ENCODE measurements at places on chromosomes 1 and 21.

DNA sequence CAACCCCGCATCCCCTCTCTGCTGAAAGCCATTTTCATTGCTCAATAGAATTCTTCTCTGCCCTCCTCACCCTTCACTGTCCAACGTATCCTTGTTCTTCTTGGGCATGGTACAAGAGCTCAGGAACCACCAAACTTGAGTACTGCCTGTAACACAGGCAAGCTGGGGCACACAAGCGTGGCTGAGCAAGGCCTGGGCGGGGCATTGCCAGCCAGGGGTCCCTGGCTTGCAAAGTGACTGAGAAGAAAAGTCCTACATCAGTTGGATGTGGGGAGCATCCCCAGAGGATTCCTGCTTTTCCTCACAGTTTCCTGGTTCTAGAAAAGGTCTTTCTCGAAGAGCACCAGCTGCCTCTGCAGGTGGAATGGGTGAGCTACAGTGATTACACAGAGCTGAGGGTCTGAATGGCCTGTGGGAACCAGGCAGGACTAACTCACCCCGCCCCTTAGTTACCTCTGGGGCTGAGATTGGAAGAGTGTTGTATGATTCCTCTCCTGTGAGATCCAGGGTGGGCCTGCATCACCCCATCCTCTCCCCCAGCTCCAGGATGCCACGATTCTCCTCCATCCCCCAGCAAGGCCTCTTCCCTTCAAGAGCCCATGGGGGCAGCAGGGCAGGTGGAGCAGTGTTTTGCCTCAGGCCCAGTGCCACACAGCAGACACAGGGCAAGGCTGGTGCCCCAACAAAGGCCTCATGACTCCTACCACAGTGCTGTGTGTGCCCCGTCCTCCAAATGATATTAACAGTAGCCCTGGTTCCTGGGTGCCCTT is 121.9 kb downstream of the MATN1 start:
- DNase-seq, result no peak

DNA sequence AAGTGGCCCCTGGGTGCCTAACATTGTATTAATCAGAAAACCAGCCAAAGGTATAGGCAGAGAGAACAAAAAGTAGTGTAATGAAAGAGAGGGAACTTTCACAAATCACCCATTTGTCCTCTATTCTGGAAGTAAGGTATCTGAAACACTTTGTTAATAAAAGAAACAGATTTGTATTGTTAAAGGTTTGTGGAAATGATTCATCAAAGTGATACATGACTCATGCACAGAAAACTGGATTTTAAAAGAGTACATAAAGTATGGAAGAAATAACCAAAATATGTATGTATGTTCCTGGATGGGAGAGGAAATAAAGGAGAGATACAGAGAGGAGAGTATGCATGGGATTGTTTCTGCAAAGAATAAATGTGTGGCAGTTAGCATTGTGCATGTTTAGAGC is 126.8 kb downstream of the RGS21 start:
- DNase-seq, result no peak

DNA sequence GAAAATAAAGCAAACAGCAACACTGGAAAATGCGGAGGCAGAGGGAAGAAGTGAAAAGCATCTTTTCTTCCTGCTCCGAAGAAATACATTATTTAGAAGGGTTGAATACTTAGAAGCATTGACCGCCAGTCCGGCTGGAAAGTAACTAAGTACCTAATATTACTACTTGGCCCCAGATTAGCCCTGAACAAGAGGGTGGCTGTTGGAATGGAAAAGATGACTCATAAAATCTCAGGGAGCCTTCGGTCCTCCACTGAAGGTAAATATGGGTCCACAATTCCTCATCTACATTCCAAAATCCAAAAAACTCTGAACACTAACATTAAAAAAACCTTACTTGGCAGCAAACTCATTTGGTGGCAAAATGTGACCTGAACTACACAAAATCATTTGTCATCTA is 40.1 kb downstream of the BCAR3 start:
- DNase-seq, result no peak

- DNase-seq, result no peak
These were observed 69.0 kb downstream of the LPAR3 start for GRCh38 chr1:84823991-84824390.

GRCh38 chr1:183293241-183293640 is 107.2 kb downstream of the LAMC2 start:
- DNase-seq, result no peak

DNA sequence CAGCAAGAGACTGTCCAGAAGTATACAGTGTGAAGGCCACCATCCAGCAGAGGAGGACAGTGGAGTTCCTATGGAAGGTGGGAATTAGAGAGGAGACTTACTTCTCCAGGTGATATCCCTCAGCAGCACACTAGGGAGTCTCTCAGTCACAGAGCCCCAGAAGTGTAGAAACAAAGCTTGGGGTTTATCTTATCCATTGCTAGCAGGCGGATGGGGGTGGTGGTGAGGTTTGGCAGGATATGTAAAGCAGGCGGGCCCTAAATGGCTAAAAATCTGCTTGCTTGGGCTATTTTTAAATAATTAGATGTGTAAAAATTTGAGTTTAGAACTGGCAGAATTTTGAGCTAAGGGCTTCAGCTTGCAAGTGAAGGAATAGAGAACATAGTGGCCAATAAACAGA is 50.1 kb upstream of the RGS18 start:
- DNase-seq, result no peak

GRCh38 chr1:214332946-214333798 is 52.2 kb downstream of the SMYD2 start:
- peak; percentile 39 for DNase-seq

DNA sequence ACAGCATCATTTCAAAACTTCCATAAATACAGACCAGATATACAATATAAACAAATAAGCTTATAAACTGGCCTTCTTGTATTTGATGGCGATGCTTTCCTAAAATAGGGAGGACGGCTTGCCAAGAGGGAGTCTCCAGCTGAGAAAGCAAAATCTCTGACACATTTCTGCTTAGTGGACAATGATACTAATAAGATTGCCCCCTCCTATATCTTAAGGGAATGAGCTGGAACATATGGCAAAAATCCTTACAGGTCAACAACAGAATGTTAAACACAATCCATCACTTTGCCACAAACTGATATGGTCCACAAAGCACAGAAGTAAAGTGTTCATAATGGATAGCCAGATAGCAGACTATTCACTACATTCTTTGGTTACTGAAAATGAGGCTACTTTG is 7.1 kb upstream of the GADD45A start:
- DNase-seq, result no peak

DNA sequence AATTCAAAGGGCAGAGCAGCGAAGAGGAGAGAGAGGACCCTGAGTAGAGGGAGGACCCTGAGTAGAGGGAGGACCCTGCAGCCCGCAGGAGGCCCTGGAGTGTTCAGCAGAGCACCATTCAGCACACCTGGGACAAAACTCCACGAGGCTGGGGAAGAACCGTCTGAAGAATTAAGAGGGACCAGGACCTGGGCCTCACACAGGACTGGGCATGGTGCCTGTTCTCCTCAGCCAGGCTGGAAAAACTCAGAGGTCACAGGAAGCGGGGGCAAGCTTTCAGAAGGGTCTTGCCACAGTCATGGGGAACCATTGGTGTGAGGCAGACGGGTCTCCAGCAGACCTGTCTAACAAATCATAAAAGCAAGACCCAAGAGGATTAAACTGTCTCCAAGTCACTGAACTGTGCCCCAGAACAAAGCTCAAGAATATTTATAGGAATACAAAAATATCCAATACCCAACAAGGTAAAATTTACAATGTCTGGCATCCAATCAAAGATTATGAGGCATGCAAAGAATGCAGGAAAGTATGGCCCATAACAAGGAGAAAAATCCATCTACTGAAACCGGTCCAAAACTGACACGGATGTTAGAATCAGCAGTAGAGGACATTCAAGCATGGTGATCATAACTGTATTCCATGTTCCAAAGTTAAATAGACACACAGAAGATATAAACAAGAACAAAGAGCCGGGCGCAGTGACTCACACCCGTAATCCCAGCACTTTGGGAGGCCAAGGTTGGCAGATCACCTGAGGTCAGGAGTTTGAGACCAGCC is 30.6 kb downstream of the MORN1 start:
- no peak for DNase-seq

GRCh38 chr1:210237479-210237878 is 4.9 kb downstream of the SERTAD4 start:
- DNase-seq, result no peak

- DNase-seq, result no peak
These were observed 7.0 kb downstream of the SIM2 start for GRCh38 chr21:36705679-36706481.

DNA sequence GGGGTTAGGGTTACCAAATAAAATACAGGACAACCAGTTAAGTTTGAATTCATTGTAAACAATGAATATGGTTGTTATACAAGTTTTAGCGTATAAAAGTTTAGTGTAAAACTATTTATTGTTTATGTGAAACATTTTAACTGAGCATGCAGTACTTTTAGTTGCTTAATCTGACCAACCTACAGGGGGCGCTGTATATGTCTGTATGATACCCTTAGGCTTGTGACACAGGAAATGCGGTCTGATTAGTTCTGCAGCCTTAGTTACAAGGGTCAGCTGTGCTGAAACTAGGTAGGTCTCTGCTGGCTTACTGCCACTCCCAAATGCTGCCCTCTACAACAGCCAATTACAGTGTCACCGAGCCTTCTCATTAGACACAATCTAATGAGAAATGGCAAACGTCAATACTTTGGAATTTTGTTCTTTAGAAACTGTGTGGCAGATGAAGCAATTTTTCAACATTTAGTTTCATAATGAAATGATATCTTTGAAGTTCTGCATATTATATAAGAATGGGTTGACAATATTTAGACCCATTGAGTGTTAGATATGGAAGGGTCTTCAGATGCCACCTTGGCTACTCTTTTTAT is 56.2 kb downstream of the NTNG1 start:
- DNase-seq, result no peak

DNA sequence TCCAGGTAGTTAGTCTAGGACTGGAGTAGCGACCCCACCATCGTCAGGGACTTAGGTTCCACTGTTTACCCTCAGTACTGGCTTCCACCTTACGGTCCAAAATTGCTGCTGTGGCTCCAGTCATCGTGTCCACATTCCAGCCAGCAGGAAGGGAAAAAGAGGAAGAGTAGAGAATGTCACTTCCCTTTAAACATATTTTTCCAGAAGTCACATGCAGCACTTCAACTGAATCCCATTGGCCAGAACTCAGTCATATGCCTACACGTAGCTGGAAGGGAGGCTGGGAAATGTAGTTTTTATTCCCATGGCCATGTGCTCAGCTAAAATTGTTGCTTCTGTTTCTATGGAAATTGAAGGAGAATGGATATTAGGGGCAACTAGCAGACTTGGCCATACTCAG is 84.1 kb upstream of the SELENON start:
- no peak for DNase-seq

- DNase-seq, result no peak
These were observed 15.0 kb upstream of the F5 start for GRCh38 chr1:169601096-169601881.

DNA sequence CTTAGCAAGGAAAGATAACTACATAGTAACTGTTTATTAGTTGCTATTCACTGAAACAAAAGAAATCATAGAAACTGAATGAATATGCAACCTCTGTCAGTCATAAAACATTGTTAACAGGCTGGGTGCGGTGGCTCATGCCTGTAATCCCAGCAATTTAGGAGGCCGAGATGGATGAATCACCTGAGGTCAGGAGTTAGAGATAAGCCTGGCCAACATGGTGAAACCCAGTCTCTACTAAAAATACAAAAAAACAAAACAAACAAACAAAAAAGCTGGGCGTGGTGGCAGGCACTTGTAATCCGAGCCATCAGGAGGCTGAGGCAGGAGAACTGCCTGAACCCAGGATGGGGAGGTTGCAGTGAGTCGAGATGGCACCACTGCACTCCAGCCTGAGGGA is 44.1 kb downstream of the CRB1 start:
- DNase-seq, result no peak

DNA sequence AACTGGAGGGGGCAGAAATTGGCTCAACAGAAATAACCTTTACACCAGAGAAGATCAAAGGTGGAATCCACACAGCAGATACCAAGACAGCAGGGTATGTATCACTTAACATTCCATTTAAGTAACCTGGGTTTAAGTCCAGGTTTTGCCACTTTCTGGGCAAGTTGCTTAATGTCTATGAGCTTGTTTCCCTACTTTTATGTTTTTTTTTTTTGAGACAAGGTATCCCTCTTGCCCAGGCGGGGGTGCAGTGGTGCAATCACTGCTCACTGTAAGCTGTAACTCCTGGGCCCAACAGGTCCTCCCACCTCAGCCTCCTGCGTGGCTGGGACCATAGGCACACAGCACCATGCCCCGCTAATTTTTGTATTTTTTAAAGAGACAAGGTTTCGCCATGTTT is 2.2 kb downstream of the RTCA start:
- DNase-seq, result no peak

- DNase-seq, result no peak
These were observed 66.0 kb upstream of the SCYL3 start for GRCh38 chr1:169959686-169960085.

GRCh38 chr1:22255341-22256212 is 112.7 kb upstream of the WNT4 start:
- DNase-seq, result no peak

GRCh38 chr1:18836654-18837053 is 22.8 kb downstream of the TAS1R2 start:
- no peak for DNase-seq

DNA sequence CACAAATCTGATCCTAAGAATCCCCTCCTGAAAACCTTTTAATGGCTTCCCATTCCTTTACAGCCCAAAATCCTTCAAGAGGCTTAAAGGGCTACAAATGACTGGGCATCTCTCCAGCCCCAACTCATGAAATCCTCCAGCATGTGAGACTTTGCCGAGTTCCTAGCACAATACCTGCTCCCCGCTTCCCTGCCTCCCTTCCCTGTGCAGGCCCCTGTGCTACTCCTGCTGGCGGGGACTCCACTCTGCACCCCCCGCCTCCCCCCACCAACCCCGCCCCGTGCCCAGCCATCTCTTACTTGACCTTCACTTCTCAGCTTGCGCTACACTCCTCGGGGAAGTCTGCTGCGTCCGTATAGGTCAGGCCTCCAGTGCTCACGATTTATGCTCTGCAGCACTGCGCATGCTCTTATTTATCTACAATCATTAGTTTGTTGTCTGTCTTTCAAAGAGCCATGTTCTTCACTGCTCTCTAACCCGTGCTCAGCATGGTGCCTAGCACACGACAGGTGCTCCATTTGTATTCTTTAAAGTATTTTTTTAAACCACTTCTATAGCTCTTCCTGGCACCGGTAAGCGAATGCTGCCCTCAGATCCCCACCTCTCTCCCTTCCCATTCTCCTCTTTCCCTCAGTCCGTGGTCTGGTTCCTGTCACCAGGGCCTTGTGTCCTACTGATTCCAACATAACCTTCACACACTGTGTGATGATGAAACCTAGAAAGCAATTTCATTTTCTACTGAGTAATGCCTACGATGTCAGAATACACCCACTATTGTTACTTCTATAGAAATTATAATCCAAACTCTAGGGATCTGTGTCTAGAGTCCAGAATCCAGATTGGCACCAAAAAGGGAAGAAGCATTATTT is 37.5 kb upstream of the PLA2G2C start:
- DNase-seq, result no peak

GRCh38 chr1:25810341-25811299 is 9.1 kb upstream of the MTFR1L start:
- DNase-seq, result no peak

DNA sequence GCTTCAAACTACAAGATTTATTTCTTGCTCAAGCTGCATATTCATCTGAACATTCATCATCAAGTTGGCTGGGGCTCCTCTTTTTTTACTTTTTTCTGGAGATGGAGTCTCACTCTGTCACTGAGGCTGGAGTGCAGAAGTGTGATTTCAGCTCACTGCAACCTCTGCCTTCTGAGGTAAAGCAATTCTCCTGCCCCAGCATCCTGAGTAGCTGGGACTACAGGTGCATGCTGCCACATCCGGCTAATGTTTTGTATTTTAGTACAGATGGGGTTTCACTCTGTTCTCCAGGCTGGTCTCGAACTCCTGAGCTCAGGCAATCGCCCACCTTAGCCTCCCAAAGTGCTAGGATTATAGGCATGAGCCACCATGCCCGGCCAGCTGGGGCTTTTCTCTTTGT is 88.3 kb upstream of the C1orf105 start:
- no peak for DNase-seq

Data from AG04450 (cell line).